Left renal pelvis (tissue), 4 donors: ENCODE measurements at places on chromosomes 12 and 14.

GRCh38 chr14:101370593-101371569 is 190.4 kb upstream of the DIO3 start:
- DNase-seq: no peak

- DNase-seq: no peak
These were observed 23.9 kb downstream of the NID2 start for GRCh38 chr14:52044791-52045522.

DNA sequence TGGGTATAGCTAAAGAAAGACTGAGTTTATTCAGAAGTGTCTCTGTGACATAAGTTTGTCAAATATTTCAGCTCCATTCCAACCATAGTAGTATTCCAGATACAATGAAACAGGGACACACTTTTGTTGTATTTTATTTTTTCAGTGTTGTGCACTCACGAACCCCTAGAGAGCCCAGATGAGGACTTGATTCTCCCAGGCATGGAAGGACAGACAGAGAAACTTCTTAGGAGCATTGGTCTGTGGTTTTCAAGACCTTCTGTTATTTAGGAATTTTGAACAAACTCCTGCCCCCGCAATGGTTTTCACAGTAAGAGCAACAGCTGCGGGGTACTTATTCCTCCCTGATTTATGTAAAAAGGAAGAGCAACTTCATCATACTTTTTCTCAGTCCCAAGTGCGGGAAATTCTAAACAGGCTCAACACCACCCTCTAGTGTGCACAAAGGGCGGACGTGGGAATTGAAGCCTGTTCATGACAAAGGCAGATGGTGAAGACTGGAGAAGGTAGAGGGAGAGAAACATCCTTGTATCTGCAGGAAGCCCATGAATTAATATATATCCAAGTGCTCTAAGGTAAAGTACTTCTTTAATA is 147.6 kb downstream of the PAH start:
- peak; percentile 35 for DNase-seq

- no peak for DNase-seq
These were observed 1.6 kb downstream of the CEP170B start for GRCh38 chr14:104866451-104867370.

DNA sequence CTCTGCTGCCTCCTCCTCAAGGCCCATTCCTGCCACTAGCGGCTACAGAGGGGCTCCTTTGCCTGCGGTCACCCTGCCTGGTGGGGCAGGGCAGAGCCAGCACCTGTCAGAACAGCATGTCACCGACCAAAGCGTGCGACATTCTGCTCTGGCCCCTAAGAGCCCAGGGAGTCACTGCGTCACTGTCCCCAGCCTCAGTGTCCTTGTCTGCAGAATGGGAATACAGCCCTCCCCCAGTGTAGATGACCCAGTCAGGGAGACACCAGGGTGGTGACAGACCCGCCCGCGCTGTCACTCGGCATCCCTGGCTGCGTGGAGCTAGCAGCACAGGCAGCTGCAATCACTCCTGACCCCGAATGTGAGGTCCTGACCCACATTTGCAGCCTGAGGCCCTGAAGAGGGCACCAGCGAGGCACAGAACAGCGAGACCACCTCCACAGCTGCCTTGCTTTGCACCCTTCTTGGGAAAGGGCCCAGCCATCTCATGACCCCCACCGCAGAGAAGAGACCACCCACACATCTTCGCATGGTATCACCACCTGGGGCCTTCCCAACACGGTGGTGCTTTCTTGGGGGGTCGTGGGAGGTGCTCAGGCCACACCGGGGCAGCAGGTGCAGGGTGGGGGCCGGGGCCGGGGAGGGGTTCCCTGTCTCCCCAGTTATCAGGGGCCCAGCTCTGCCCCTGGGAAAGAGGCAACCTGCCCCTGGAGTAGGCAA is 2.5 kb downstream of the AHNAK2 start:
- no peak for DNase-seq

- no peak for DNase-seq
These were observed 291.3 kb downstream of the ETNK1 start for GRCh38 chr12:22916241-22916640.

DNA sequence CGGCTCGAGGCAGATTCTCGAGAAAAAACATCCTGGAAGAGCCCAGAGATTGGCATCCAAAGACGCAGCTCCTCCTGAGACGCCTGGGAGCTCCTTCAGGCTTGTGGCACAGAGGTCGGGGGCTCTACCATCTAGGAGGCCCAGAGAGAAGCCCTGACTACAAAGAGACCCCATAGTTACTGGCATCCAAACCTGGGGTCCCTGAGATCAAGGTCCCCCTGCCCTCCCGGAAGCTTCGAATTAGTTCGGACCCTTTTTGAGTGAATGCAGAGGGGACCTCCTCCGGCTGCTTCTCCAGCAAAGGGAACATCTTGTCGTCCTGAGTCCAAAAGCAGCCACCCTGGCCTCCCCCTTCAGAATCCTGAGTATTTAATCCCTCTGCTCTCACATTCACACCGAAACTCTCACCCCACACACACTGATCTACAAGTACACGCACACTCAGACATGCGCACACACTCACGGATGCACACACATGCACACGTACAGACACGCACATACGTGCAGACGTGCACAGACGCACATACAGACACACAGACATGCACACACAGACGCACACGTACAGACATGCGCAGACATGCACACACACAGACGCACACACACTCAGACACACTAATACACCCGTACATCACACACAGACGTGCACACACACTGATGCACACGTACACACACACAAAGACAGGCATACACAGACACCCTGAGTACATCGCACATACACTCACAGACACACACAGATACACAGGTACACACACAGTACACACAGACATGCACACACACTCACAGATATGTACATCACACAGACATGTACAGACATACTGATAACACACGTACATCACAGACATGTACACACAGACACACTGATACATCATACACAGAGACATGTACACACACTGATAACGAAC is 5.9 kb downstream of the ZNF605 start:
- DNase-seq: no peak

DNA sequence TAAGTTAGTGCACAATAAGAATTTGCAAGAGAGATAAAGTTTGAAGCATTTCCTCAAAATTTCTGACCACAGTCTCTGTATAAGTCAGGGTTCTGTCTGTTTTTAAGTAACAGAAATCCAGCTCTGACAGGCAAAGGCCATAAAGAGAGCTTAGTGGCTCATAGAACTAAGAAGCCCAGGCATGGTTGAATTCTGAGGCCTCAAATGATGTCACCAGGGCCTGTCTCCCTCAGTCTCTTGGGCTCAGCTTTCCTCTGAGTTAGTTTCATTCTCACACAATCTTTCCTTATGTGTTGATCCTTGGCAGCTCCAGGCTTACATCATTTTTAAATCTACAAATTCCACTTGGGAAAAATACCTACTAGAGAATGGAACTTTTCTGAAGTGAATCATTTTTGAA is 173.4 kb upstream of the ATP2B1 start:
- no peak for DNase-seq

DNA sequence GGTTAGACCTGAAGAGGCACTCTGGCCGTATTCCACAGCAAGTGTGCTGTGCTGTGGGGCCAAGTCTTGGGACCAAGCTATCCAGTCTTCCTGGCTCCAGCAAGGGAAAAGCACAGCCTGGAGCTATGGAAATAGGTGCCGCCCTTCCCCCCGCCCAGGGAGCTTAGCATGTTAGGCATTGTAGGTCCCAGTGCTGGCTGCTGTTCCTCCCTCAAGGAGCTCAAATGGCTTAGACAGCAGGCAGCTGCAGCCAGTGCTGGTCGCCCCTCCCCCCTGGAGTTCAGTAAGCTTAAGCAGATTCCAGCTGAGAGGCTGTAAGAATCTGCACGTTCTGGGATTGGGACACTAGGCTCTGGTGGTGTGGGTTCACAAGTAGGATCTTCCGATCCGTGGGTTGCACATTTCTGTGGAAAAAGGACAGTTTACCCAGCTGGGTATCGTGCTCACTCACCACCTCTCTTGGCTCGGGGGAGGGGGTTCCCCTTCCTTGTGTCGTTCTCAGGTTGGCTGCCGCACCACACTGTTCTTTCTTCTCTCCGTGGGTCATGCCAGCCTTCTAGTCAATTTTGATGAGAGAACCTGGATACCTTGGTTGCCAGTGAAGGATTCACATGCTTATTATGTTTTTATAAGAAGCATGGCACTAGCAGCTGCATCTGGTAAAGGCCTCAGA is 127.3 kb downstream of the CNTN1 start:
- DNase-seq: no peak

DNA sequence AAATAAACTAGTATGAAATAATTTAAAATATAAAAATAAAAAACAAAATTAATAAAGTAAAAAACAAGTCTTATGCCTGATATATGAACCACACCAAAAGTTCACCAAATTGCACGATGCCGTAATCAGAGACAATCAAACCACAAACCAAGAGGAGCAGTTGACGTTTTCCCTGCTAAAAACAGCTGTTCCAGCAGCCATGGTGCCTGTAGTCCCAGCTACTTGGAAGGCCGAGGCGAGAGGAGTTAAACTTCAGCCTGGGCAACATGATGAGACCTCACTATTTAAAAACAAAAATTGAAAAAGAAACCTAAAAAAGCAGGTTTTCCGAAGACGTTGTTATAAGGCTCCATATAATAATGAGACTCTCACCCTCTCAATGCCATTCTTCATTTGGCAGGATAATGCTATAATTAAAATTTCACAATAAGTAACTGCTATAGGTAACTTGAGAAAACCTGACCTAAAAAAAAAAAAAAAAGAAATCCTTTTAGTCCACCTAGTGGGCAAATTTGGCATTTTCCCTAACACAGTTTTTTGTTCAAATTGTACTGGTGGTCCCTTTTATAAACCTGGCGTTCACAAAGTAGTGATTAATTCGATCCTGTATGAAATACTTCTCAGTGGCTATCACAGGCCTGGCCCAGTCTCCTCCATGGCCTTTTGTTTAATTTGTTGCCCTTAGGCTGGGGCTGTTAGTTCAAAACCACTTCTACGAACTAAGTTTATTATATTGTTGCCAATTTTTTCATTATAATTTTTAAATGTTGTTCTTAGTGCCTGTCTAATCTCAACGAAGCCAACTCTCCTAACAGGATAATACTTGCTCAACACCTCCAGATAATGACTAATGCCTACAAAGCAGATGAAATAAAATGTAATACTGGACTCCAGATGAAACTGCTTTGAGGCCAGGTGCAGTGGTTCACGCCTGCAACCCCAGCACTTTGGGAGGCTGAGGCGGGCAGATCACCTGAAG is 62.1 kb downstream of the TNFAIP2 start:
- DNase-seq: no peak

DNA sequence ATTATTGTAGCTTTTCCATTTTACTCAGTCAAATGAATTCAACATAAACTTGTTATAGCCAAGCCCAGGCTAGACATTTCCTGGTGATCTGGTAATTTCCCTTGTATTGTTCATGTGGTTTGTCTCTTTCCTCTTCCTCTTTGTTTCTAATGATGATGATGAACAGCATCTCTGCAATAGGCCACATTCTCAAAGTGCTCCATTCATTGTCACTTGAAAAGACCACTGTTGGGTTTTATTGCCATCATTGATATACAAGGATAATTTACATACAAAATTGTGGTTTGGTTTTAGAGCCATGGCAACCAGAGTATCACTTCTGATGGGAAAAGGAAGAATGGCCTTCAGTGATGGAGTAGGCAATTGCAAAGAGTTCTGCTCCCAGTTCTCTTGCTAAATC is 379.3 kb downstream of the RGS6 start:
- no peak for DNase-seq

DNA sequence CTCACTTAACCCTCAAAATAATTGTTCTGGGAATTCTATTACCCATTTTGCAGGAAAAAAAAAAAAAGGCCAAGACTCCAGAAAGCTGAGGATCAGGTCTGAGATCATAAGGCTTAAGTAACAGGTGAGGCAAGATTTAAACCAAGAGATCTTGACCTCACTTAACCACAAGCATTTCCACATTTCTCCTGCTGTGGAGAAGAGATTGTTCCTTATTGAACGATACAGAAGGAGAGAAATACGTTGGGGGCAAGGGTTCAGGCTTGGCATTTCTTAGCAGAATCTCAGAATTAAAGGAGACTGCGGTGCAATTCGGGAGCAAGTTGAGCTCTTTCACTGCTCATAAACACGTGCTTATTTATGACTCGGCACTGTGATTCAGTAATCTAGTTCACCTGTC is 885.3 kb upstream of the TMEM132C start:
- DNase-seq: no peak

DNA sequence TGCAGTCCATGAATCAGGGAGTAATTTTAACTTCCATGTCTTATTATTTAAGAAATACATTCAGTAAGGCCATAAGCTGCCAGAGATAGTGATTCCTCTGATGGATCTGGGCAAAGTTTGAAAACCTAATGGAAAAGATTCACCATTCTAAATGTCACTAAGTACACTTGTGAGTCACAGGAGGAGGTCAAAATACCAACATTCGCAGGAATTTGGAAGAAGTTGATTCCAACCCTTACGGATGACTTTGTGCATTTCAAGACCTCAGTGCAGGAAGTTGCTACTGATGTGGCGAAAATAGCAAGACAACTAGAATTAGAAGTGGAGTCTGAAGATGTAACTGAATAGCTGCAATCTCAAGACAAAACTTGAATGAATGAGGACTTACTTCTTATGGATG is 69.8 kb downstream of the OSBPL8 start:
- DNase-seq: no peak

DNA sequence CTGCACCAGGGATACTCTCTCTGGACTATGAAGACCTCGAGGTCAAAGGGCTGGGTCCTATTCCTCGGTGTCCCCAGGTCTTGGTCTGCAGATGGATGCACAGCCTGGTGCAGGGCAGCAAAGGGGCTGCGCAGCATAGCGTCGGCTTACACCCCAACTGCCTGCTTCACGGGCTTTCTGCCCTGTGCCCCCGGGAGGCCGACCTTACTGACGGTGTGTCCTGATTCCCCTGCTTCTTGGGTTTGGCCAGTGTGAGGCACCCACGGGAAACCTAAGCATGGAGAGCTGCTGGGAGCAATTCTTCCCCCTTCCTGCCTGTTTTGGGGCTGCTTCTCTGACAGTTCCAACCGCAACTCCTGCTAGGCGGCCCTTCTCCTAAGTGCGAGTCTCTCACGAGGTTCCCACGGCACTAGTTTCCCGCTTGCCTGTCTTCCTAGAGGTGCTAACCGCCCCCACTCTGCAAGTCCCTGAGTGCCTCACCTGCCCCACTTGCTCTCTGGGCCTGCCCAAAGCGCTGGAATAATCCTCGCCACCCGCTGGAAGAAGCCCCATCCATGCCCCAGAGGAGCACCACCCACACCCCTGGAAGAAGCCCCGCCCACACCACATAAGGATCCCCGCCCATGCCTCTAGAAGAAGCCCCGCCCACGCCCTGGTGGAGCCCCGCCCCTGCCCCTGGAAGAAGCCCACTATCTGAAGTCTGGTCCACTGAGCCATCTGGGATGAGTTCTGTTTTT is 54.0 kb downstream of the PRIMA1 start:
- DNase-seq: no peak

DNA sequence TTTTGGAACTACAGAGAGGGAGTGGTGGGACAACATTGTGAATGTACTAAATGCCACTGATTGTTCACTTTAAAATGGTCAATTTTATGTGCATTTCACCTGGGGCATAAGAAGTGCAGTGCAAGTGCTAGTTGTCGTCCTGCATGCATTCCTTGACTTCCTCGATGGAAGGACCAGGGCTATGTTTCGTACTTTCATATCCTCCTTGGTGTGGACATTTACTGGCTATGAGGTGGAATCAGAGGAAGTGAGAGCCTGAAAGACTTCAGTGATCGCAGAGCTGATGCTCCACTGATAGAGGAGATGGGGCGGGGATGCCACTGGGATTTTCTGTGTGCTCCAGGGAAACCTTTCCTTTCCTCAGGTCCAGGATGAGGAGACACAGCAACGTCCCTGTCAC is 54.1 kb upstream of the DDX11 start:
- no peak for DNase-seq

GRCh38 chr12:72738811-72739210 is 466.6 kb downstream of the TRHDE start:
- no peak for DNase-seq

- no peak for DNase-seq
These were observed 47.9 kb upstream of the MEG3 start for GRCh38 chr14:100777818-100778525.
